ENCODE measurements at places on chromosomes 1 and 21. TPM values are rescaled to one million over a fixed set of nuclear protein-coding genes. Genes with fewer than 3 reads are reported as not detected.

CENPF gene
- 173 TPM for total RNA-seq

UBL4B gene
- not detected for total RNA-seq

STIL gene
- 60.0 TPM for total RNA-seq

SPATA17 gene
- total RNA-seq: not detected

HES2 gene
- total RNA-seq: not detected

CLEC20A gene
- not detected for total RNA-seq
